Retina (tissue), 1 donor: ENCODE measurements at places on chromosomes 13 and 19.

DNA sequence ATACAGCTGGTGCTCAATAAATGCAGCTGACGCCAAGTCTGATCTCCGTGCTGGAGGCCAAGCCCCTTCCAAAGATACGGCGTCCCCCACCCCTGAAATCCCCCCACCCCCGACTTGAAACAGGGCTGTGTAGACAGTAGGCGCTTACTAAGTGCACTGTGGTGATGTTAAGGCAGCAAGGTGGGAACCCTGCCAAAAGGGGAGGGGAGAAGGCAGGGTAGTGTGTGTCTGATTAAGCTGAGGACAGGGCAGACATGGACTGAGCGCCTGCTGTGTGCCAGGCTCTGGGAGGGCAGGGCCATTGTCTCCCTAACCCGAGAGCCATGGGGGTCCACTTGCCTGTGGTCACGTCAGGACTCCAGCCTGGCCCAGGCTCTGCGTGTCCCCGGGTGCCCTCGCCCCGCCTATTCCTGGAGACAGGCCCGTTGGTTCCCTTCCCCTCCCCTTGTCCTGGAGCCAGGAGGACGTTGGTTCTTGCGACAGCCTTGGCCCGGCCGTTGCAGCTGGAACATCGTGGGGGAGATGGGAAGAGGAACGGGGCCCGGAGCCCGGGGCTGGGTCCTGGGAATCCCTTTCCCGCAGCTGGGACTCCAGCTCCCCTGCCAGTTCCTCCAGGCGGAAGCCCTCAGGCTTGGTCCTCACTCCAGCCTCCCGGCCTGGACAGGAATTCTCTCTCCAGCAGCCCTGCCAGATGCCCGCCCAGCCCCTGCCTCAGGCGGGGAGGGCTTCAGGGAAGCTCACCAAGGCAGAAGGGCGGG is 1.7 kb upstream of the ELANE start:
- DNase-seq, result peak; percentile 68

- DNase-seq, result no peak
Measured at GRCh38 chr19:23377276-23377675, 18.0 kb downstream of the ZNF91 start.

GRCh38 chr19:39599116-39599515 is 3.2 kb upstream of the LGALS13 start:
- DNase-seq, result no peak

- no peak for DNase-seq
Measured at GRCh38 chr13:99545361-99545760, 44.1 kb downstream of the TM9SF2 start.

- no peak for DNase-seq
Measured at GRCh38 chr13:82062772-82063171, 1721.8 kb upstream of the SPRY2 start.

- no peak for DNase-seq
Measured at GRCh38 chr13:79226250-79226649, 179.8 kb downstream of the RBM26 start.

GRCh38 chr19:30001791-30002190 is 59.8 kb downstream of the URI1 start:
- no peak for DNase-seq

DNA sequence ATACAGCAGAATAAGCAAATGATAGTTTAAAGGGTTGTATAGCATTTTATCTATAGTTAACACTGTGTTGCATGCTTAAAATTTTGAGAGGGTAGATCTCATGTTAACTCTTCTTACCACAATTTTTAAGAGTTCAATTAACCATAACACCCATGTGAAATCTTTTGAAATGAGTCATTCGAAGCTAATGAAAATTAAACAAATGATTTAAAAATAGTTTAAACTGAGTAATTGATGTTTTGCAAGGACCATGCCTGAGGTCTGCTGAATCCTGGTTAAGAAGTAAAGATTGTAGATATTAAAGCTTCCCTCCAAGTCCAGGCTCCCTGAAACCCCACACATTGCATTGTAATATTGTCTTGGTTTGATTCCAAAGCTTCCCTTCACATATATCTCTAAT is 176.7 kb upstream of the RNF113B start:
- DNase-seq, result no peak

GRCh38 chr19:41799444-41800000 is 3.1 kb downstream of the CEACAM3 start:
- DNase-seq, result no peak

GRCh38 chr19:4844348-4845179 is 13.1 kb upstream of the TICAM1 start:
- DNase-seq, result no peak

GRCh38 chr13:98613591-98613990 is 36.7 kb upstream of the STK24 start:
- DNase-seq, result no peak

DNA sequence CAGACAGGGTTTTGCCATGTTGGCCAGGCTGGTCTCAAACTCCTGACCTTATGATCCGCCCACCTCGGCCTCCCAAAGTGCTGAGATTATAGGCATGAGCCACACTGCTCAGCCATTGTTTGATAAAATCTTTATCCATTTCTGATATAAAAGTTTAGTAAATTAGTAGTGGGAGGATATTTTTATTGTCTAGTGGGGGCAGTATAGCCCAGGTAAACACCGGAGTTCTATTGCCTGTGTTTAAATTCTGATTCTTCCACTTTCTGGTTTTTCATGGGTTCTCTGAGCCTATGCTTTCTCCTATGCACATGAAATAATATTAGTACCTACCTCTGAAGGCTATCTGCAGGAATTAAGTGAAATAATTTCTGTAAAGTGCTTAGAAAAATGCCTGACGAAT is 20.1 kb upstream of the ARHGEF18 start:
- DNase-seq, result no peak

DNA sequence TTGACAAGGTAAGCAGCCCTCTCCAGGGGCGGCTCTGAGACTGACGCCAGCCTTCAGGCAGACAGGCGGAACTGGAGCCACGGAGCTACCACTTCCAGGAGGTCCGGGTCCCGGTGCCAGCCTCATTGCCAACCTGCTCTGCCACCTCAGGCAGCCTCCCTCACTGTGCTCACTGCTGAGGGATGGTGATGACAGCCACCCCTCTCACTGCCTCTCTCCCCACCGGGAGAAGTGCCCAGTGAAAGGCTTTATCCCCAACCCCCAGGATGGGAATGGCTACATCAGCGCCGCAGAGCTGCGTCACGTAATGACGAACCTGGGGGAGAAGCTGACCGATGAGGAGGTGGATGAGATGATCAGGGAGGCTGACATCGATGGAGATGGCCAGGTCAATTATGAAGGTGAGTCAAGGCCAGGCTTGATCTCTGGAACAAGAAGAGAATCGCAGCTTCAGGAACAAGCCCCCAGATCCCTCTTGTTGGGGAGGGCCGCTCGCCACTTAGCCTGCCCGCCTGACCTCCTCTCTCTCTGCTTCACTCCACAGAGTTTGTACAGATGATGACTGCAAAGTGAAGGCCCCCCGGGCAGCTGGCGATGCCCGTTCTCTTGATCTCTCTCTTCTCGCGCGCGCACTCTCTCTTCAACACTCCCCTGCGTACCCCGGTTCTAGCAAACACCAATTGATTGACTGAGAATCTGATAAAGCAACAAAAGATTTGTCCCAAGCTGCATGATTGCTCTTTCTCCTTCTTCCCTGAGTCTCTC is 7.6 kb downstream of the CALM3 start:
- DNase-seq, result no peak

- no peak for DNase-seq
Measured at GRCh38 chr13:38821770-38822551, 135.1 kb downstream of the FREM2 start.

GRCh38 chr19:6017576-6017975 is 39.6 kb upstream of the RANBP3 start:
- DNase-seq, result no peak

- no peak for DNase-seq
Measured at GRCh38 chr19:5925830-5926427, 11.9 kb downstream of the CAPS start.

DNA sequence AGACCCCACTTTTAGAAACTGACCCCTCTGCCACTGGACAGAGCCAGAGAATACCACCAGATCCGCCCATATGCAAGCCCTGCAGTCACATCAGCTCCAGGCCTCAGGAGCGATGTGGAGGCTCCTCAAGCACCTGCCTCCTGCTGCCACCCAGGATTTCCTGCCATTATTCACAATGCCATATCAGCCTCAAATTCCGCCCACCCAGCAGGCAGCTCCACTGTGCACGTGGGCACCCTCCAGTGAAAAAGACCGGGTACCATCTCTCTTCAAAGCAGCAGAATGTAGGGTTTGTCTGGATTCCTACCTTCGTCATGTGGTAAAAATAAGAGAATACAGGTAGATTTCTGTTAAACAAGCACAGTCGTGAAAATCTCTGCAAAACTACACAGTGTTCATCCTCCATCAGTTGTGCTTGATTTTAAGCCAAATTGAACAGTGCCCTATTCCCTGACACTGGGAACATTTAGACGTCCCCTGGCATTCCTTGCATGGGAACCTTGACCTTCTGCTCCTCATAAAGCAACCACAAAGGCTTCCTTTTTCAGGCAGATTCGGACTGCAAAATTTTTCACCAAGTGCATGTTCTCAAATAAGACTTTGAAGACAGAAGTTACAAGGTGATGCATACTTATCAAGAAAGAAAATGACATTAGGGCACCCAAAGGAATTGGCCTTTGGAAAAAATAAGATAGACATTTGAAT is 56.4 kb downstream of the FAM124A start:
- no peak for DNase-seq

GRCh38 chr19:7968008-7968795 is 24.7 kb upstream of the TIMM44 start:
- no peak for DNase-seq

DNA sequence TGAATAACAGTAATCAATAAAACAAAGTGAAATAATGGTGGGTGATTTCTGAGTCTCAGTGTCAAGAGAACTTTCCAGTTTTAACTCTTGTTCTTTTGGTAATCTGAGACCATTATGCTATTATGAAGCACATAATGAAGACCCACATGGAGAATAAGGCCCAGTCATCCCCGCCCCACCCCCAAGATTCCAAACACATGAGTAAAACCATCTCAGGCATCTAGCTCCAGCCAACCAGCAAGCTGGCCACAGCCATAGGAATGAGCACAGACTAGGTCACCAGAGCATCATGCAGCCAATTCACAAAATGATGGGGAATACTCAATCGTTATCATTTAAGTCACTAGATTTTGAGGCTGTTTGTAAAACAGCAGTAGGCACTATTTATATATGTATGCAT is 1769.0 kb upstream of the PCDH20 start:
- no peak for DNase-seq

DNA sequence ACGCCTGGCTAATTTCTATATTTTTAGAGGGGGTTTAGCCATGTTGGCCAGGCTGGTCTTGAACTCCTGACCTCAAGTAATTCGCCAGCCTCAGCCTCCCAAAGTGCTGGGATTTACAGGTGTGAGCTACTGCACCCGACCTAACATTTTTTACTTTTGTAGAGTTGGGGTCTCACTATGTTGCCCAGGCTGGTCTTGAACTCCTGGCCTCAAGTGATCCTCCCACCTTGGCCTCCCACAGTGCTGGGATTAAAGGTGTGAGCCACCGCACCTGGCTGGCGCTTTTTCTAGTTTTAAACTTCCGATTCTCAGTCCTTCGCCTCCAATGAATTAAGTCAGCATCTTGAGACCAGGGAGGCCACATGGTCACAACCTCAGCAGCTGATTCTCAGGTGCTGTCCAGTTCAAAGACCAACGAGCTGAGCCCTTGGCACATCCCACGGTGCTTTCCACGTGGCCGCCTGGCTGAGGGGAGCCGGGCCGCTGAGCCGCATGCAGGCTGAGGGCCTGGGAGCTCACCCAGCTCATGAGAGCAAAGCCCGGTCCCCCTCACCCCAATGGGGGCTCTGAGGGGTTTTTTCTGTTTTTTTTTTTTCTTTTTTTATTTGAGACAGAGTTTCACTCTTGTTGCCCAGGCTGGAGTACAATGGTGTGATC is 9.1 kb downstream of the AP3D1 start:
- DNase-seq, result no peak

- DNase-seq, result no peak
Measured at GRCh38 chr13:94849254-94849653, 136.9 kb upstream of the SOX21 start.

DNA sequence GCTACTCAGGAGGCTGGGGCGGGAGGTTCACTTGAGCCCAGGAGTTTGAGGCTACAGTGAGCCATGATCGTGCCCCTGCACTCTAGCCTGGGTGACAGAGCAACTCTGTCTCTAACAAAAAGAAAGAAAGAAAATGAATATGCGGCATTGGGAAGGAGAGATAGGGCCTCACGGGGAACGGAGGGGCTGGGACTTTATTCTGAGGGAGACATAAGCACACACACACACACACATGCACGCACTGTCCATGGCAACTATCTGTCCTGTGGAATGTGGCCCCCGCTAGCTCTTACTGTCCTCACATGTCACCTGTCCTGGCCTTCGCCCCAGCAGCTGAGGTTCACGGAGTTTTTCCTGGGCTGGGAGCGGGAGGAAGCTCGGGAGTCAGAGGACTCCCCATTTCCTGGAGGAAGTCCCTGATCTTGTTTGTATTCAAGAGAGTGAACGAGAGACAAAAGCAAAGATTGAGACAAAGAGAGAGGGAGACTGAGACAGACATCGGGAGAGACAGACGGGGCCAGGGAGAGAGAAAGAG is 654 bp downstream of the STAP2 start:
- DNase-seq, result no peak

- peak; percentile 21 for DNase-seq
Measured at GRCh38 chr13:106986033-106986484, 418.1 kb upstream of the ARGLU1 start.

DNA sequence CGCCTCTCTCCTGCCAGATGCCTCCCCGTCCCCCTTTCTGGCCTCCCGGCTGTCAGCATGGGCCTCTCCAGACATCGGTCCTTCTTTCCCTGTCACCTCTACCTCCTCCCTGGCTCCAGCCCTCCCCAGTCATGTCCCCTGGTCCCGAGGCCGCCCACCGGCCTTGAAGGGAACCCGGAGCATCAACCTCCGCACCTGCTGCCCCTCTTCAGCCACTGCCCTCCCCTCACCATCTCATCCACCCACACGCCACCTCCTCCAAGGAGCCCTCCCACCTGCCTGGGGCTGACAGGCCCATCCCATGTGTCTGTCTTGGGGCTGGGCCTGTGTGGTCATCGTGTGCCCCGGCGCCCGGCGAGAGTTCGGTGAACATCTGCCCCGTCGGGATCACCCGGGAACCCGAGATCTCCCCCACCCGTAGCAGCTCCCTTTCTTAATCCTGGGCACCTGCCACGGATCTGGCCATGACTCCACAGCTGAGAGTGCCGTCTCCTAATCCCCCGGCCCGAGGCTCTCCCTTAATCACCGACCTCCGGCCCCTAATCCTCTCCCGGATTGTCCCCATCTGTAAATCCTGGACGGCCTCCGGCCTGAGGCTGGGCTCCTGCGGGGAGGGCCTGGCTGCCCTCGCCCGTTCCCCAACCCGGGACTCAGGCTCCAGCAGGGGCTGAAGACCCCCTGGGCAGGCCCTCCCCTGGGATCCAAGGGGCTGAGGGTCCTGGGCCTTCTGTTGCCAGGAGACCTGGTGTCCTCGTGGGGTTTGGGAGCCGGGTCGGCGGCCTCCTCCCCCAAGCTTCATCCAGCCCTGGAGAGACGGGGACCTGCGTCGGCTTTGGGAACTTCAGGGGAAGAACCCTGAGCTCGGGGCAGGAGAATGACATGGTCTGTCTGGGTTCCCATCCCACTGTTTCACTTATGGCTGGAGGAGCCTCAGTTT is 5.9 kb downstream of the HCN2 start:
- DNase-seq, result peak; percentile 45

- no peak for DNase-seq
Measured at GRCh38 chr19:52148256-52148655, 8.5 kb upstream of the ZNF616 start.

GRCh38 chr13:109100705-109101304 is 471.4 kb downstream of the MYO16 start:
- DNase-seq, result no peak

- DNase-seq, result no peak
Measured at GRCh38 chr13:106432636-106433035, 102.8 kb downstream of the EFNB2 start.

- DNase-seq, result no peak
Measured at GRCh38 chr13:95083758-95084157, 217.5 kb downstream of the ABCC4 start.
